ENCODE measurements at places on chromosomes 12 and 14.
A peak's percentile ranks its signal among the peaks of the same experiment; 100 is the strongest.

- no peak for DNase-seq
Observed at GRCh38 chr12:62297321-62297720, 37.1 kb downstream of the USP15 start.

DNA sequence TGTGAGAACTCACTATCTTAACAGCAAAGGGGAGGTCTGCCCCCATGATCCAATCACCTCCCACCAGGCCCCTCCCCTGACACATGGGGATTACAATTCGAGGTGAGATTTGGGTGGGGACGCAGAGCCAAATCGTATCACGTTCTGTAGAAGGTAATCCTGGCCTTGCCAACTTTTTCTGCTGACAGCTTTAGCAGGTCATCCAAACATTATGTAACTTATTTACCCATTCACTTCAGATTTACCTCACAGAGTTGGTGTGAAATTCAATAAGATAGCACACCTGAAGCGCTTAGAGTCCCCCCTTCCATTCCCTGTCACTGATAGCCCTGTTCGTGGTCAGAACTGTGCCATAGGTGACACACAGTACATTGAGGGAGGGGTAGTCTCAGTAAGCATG is 219.1 kb downstream of the FBXL14 start:
- no peak for DNase-seq

DNA sequence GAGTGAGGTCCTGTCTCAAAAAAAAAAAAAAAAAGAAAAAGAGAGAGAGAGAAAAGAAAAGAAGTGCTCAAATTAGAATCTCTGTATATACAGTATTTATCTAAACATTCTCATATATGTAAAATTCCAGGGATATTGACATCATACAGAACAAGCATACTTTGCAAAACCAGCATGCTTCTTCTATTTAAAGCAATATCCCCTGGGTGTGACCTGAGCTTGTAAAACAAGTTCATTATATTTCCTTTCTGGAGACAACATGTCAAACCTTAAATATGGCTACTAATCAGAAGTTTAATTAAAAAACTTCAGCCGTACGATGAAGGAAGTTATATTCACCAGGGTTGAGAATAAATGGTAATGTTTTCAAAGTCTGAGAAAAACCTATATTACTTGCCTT is 175.8 kb upstream of the HMGA2 start:
- no peak for DNase-seq

DNA sequence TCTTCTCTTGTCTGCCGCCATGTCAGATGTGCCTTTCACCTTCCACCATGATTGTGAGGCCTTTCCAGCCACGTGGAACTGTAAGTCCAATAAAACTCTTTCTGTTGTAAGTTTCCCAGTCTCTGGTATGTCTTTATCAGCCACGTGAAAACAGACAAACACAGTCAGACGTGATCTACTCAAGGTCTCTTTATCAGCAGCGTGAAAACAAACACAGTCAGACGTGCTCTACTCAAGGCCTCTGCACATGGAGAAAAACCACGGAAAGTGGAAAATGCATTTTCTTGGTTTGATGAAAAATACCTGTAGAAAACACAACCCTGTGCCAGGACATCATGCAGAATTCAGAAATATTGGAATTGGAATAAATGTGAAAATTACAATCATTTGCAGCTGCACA is 1115.7 kb downstream of the TMEM121 start:
- DNase-seq: no peak

DNA sequence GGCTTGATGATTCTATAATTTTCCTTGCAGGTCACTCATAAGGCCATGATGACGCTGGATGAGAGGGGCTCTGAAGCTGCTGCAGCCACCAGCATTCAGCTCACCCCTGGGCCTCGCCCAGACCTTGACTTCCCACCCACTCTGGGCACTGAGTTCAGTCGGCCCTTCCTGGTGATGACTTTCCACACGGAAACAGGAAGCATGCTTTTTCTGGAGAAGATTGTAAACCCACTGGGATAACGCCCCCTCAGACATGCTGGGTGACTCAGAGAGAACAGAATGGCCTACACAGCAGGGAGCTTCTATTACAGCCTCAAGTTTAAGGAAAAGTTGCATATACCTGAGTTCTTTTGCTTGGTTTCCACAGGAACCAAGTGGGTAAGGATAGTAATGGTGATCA is 34.3 kb downstream of the SERPINA3 start:
- DNase-seq: peak; percentile 32

DNA sequence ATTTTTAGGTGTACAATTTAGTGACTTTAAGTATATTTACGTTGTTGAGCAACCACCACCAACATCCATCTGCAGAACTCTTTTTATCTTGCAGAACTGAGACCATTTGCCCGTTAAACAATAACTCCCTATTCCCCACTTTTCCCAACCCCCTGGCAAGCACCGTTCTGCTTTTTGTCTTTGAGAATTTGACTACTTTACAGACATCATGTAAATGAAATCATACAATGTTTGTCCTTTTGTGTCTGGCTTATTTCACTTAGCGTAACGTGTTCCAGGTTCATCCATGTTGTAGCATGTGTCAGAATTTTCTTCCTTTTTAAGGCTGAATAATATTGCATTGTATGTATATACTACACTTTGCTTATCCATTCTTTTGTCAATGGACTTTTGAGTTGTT is 201.5 kb downstream of the DACT1 start:
- no peak for DNase-seq

DNA sequence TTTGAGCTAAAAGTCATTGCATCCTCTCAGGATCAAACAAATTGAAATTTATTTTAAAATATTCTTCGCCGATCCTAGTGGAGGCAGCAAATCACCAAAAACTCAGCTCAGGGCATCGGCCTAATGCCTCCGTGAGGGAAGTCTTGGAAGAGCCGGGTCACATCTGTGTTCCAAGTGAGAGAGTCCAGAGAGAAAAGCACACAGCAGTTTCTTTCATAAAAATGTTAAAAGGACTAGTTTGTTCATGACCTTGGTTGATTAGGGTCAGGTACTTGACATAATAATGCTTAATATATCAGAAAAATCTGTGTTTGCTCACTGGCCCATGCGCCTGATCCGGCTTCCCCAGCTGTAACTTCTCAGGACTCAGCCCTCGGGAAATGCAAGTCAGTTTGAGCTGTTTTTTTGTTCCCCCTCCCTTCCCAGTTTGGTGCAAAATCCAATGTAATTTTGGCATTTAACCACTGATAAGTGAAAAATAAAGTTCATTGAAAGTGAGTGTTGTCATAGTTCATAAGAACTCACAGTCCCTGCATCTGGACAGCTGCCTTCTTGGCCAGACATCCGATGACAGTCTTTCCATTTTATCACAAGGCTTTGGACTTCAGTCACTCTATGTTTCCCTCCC is 161.7 kb downstream of the CAND1 start:
- peak; percentile 66 for DNase-seq

DNA sequence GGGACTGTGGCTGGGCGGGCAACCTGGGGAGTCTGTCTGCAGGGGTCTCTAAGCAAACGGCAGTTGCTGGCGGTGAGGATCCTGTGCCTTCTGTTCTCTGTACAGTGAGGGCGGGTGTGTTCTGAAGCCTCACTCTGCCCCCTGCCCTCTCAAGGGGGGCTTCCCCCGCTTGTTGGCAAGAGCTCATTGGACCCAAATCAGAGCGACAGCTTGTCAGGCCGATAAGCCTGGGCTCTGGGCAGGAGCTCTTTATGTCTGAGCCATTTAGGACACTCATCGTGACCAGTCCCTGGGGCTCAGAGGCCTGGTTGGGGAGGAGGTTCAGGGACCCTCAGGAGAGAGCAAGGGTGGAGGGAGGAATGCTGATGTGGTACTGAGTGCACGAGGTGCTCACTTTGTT is 136.0 kb downstream of the TSPAN9 start:
- DNase-seq: no peak

- peak; percentile 70 for DNase-seq
Observed at GRCh38 chr12:10364815-10365622, 24.8 kb downstream of the KLRK1 start.

DNA sequence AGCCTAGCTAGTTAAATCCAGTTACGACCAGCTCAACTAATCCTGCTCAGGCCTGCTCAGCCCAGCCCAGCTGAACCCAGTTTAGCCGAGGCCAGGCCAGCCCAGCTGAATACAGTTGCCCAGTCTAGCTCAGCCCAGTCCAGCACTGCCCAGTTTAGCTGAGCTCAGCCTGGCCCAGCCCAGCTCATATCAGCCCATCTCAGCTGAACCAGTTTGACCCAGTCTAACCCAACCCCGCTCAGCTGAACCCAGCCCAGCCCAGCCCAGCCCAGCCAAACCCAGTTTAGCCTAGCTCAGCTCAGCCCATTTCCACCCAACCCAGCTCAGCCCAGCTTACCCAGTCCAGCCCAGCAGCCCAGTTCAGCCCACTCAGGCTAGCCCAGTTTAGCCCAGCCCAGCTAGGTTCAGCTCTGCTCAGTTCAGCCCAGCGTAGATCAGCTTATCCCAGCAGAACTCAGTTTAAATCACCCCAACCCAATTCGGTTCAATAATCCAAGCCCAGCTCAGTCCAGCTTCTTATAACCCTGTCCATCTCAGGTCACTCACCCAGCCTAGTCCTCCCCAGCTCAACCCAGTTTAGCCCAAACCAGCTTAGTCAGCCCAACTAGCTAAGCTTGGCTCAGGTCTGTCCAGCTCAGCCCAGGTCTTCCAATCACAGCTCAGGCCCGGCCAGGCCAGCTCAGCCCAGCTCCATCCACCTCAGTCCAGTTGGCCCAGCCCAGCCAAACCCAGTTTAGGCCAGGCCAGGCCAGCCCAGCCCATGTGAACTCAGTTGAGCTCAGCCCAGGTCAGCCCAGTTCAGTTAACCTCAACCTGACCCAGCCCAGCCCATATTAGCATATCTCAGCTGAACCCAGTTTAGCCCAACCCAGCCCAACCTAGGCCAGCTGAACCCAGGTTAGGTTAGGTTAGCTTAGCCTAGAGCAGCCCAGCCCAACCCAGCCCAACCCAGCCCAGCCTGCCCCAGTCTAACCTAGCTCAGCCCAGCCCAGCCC is 76.7 kb downstream of the TMEM121 start:
- no peak for DNase-seq

GRCh38 chr14:102998393-102998792 is 59.0 kb downstream of the CDC42BPB start:
- no peak for DNase-seq

GRCh38 chr12:13404631-13405473 is 208.3 kb downstream of the EMP1 start:
- no peak for DNase-seq

GRCh38 chr14:23432102-23432925 is 3.1 kb downstream of the MYH7 start:
- no peak for DNase-seq

All from AG20443 (cell line).